ENCODE measurements at places on chromosomes 4 and X. TPM values are rescaled to one million over a fixed set of nuclear protein-coding genes. Genes with fewer than 3 reads are reported as not detected.

Gene C4orf51
- not detected for polyA plus RNA-seq

Gene TAF7L
- not detected for polyA plus RNA-seq

DNA sequence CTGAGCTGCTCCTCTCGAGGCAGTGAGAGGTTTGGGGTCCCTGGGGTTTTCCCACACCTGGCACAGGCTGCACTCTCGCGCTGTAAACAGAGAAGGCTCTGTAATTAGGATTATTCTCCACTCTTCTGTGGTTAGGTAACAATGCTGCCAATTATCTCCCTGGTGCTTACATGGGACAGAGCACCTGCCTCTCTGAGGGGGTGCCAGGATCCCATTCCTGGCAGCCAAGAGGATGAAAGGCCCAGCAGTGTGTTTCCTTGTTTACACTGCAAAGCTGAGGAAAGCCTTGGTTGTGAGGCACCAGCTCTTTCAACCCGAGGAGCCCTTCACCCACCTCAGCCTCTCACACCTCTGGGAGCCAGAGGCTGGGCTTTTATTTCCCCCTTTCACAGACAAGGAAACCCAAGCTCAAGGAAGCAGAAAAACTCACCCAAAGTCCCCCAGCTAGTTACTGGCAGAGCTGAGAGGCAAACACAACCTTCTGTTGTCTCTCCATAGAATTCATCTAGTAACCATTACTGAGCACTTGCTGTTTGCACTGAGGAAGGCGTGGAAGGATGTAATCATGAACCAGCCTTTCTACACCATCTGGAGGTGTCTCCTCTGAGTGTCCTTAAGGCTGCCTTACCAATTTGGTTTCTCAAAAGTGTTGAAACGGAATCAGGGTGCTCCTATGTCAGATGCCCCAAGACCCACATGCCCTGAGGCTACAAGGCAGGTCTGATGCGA, 39.7 kb upstream of the PROM1 start:
- no peak for DNase-seq
- no peaks in the 10 kb centered on the region for H3K36me3 ChIP-seq
- no peak overlapping the region for H3K4me3 ChIP-seq

DNA sequence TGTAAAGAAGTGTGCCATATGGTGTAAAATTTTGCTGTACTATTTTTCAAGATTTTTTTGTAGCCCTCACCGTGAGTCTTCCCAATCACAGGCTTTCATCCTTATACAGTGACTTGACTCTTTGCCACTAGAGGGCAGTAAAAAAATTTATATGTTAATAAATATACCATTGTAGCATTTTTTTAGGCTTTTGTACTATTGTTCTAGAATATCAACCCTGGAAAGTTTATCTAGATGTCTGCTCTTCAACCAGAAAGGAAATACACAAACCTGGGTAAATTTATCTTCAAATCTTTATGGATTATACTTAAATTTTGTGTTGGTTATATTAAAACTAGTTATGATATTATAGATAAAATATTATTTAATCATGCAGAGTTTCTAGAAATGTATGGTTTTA, 235.3 kb downstream of the TENM3 start:
- no peaks in the 10 kb centered on the region for H3K27me3 ChIP-seq
- no peaks in the 10 kb centered on the region for H3K36me3 ChIP-seq
- DNase-seq, result peak; percentile 32
- H3K4me1 ChIP-seq, result no peaks in the 10 kb centered on the region
- no peak overlapping the region for H3K4me3 ChIP-seq
- no peak overlapping the region for H3K27ac ChIP-seq
